ENCODE measurements at places on chromosomes 7 and 10. TPM values are rescaled to one million over a fixed set of nuclear protein-coding genes. Genes with fewer than 3 reads are reported as not detected.

DNA sequence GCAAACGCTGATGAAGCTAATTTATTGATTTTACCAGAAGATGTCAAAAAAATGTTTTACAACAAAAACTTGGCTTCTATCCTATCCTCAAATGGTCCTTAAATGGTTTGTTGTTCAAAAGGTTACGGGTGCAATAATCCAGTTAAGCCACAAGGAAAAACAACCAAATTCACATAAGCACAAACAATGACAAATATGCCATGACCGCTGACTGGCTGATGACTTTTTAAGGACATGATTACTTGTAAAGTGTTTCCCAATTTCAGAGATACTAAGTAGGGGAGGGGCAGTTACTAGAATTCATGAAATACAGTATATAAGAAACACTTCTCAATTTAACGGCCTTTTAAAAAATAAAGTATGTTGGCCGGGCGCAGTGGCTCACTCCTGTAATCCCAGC is 28.8 kb downstream of the ABI1 start:
- no peak for DNase-seq

DNA sequence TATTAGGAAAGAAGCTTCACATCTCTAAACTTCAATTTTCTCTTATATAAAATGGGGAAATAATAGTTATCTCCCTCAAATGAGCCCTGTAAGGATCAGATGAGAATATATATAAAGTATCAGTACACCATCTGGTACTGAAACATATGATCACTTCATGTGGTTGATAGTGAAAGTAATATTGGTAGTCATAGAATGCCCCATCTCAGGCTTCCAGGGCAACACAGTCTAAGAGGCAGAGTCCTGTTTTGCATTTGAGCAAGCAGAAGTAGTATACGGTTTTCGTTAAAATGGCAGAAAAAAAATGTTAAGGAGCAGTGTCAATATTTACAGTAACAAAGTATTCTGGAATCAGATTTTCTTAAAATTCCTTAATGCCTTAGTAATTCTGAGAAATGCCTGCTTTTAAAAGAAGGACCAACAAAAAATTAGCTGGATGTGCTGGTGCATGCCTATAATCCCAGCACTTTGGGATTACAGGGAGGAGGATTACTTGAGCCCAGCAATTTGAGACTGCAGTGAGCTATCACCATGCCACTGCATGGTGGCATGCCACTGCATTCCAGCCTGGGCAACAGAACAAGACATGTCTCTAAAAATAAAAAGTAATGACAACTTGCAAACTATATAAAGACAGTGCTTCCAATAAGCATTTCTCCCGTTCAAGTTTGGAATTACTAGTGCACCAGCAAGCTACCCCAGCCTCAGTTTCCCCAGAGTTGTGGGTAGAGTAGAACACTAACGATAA is 19.8 kb downstream of the KBTBD2 start:
- no peak for DNase-seq

GRCh38 chr10:56057860-56058259 is 303.2 kb downstream of the ZWINT start:
- DNase-seq: no peak

- no peak for DNase-seq
These were observed 89.2 kb upstream of the ATP6V0A4 start for GRCh38 chr7:138887085-138887710.

DNA sequence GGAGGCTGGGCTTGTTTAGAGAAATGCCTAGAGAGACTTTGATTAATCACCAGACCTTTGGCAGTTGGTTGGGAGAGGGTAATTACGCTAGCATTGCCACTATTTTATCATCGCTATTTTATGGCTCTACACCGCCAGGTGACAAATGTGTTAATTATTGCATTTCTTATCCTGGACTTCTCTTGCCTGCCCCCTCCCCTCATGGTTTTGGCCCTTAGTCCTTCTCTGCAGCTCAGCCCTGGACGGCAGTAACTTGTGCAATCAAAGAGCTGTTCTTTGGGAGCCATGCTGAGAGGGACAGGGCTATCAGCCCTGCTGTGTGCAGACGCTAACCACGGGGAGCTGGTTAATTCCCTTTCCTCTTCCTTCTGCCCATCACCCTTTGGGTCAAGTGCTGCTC is 585.0 kb downstream of the AUTS2 start:
- no peak for DNase-seq

GRCh38 chr7:47833211-47833610 is 115.1 kb downstream of the PKD1L1 start:
- no peak for DNase-seq

- no peak for DNase-seq
These were observed 118.5 kb downstream of the AMPH start for GRCh38 chr7:38512704-38513103.

DNA sequence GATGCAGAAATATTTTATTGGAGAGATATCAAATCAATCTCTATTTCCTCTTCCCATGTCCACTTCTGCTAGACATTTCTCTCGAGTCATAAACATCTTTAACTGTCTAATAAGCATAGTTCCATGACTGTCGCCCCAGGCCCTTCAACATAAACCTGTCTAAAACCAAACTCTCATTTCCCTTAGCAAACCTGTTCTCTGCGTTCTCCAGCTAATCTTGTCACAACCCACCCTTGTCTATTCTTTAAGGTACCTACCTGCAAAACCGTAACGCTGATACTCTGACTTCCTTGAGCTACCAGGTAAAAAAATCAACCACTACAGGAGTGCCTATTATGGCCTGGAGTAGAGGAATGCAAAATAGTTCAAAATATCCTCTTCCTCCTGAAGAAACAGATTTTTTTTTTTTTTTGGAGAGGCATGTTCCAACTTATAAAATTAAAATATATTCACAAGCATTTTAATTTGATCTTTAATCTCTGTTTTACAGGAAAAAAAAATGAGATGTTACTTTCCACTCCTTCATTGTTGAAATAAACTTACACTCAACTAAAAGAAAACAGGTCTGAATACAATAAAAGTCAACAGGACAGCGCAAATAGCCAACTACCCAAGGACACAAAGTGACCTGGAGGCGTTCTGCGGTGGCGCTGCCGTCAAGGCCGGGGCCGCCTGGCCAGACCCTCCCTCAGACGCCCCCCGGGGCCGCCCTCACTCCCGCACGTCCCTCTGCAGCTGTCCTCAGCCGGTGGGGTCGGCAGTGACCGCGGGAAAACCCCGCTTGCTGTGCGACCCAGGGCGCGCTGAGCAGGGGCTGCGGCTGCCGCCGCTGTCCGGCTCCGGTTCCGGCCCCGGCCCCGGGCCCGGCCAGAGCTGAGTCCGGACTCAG is 765 bp downstream of the SLC25A40 start:
- peak; percentile 12 for DNase-seq

- DNase-seq: no peak
These were observed 7.3 kb downstream of the TSPAN15 start for GRCh38 chr10:69458430-69459100.

GRCh38 chr7:43309706-43310022 is 197.2 kb downstream of the HECW1 start:
- no peak for DNase-seq

DNA sequence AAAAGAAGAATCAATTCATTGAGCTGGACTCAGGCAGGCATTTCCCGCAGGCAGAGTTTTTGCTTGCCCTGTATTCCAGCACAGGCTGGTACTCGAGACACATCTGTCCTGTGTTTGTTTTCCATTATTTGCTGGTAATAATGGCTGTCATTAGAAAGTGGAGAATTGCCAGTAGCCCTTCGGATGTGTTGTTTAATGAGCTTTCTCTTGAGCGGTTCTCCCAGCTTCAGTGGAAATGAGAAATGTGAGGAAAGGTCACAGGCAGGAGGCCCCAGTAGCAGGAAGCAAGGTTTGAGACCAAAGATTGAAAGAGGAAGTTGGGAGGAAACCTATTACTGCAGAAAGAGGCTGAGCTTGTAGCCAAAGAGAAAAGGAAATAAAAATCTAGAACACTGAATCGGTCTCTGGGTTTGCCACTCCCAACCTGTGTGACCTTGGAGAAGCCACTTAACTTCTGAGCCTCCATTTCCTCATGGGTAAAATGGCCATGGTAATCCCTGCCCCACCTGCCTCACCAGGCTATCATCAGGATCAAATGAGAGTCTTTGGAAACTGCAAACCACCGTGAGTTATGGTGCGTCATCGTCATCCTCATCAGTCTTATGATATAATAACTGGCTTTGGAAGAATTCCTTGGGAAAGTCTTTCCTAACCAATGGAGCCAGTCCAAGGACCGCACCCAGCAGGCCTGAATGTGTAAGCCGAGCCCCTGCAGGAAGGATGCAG is 67.7 kb downstream of the TACR2 start:
- DNase-seq: no peak

DNA sequence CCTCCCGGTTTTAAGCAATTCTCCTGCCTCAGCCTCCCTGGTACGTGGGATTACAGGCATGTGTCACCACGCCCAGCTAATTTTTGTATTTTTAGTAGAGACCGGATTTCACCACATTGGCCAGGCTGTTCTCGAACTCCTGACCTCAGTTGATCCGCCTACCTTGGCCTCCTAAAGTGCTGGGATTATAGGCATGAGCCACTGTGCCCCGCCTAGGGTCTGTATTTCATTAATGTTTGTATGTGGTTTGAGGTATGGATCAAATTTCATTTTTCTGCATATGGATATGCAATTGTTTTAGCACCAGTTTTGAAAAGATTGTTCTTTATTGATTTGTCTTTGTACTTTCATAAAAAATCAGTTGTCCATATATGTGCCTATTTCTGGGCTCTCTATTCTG is 26.0 kb downstream of the CYP26A1 start:
- no peak for DNase-seq

Gene NPC1L1
- total RNA-seq: 0.07 TPM

Gene UNC5B
- 0.02 TPM for total RNA-seq

Gene HOXA5
- total RNA-seq: not detected

Gene LRIT1
- not detected for total RNA-seq

Gene CCSER2
- total RNA-seq: 73.5 TPM

Gene SPDYE2
- not detected for total RNA-seq

Gene NKX6-2
- not detected for total RNA-seq

Gene HIBADH
- 21.9 TPM for total RNA-seq

Gene CACNA2D1
- not detected for total RNA-seq

Gene HECW1
- not detected for total RNA-seq

Gene INSYN2A
- total RNA-seq: not detected

Gene SORBS1
- total RNA-seq: 1.8 TPM

Data from activated CD4-positive, alpha-beta memory T cell treated with anti-CD3 and anti-CD28 coated beads for 36 hours (primary cell).